Fibroblast of upper back skin (primary cell): ENCODE measurements at places on chromosomes 6 and 20.
A peak's percentile ranks its signal among the peaks of the same experiment; 100 is the strongest.

- DNase-seq, result no peak
Observed at GRCh38 chr6:138374230-138374629, 3.5 kb upstream of the SMIM28 start.

DNA sequence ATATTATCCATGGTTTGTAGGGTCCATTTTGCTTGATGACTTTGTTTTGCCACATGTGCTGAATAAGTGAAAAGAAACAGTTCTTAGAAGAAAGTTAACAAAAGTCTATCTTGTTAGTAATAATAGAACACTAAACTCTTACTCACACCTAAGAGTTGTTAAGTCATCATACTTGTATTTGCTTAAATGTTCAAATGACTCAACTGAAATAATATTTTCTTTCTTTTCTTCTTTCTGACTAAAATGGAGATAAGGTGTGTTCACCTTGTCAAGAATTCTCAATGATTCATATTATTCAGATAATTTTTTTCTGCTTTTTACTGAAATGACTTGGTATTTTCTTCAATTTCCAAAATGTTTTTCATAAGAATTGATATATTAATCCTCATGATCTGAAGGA, 327.2 kb downstream of the HTR1B start:
- DNase-seq, result no peak

GRCh38 chr6:73739096-73739495, 43.1 kb downstream of the CD109 start:
- DNase-seq, result peak; percentile 80

DNA sequence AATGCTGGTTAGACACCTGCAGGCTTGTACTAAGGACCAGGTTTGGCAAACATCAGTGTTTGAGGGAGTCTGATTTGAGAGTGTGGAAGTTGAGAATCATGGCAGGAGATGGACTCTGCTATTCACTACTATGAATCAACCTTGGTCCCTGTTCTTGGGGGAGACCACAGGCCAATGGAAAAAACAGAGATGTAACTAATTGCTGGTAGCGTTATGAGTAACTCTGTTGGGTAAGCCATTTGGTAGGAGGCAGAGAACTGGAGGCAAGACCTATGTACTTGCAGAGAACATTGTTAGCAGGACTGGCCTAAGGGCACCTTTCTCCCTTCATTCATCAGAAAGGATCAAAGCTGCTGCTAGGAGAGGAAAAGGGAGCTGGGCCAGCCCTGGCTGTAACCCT, 8.3 kb upstream of the WFDC2 start:
- no peak for DNase-seq

- DNase-seq, result peak; percentile 81
Observed at GRCh38 chr6:2688401-2689064, 62.2 kb downstream of the MYLK4 start.

GRCh38 chr20:16601047-16601446, 27.8 kb upstream of the KIF16B start:
- no peak for DNase-seq

GRCh38 chr6:96522465-96523009, 931 bp downstream of the UFL1 start:
- peak; percentile 6 for DNase-seq

- peak; percentile 77 for DNase-seq
Observed at GRCh38 chr6:31580807-31581433, 1.3 kb downstream of the LTB start.

DNA sequence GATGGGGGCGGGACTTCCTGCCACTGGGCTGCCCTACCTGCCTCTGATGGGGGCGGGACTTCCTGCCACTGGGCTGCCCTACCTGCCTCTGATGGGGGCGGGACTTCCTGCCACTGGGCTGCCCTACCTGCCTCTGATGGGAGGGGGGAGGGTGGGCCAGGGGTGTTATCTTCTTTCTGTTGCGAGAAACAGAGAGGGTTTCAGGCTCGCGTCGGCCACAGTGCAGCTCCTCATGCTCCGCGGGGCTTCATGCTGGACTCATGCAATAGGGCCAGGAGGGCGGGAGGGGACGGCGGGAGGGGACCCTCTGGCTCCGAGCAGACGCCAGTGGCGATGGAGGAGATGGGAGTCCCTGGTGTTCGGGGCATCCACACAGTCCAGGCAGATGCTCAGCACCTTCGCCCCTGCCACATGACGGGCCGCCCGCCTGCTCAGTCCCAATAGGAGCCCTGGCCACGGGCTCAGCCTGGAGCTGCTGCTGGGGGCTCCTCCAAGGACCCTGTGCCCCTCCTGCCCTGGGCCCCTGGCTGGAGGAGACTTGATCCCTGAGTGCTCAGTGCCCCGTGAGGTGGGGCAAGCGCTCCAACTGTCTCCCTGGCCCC, 48.8 kb upstream of the CHRNA4 start:
- DNase-seq, result no peak

DNA sequence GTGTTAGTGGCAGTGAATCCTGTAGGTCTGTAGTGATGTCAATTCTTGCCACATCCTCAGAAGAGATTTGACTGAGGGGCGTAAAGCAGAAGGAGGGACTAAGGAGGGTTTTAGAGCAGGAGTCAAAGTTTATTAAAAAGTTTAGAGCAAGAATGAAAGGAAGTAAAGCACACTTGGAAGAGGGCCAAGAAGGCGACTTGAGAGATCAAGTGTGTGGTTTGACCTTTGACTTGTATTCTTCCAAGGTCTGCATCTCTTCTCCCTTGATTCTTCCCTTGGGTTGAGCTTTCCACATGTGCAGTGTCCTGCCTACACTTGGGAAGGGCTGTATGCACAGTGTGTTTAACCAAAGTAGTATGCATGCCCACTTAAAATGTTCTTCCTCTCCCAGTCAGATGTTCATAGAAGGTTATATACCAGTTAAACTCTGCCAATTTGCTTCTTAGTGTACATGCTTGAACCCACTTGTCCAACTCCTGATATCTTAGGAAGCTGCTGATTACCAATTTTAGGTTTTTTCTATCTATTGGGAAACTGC, 627.6 kb downstream of the MMUT start:
- DNase-seq, result no peak

DNA sequence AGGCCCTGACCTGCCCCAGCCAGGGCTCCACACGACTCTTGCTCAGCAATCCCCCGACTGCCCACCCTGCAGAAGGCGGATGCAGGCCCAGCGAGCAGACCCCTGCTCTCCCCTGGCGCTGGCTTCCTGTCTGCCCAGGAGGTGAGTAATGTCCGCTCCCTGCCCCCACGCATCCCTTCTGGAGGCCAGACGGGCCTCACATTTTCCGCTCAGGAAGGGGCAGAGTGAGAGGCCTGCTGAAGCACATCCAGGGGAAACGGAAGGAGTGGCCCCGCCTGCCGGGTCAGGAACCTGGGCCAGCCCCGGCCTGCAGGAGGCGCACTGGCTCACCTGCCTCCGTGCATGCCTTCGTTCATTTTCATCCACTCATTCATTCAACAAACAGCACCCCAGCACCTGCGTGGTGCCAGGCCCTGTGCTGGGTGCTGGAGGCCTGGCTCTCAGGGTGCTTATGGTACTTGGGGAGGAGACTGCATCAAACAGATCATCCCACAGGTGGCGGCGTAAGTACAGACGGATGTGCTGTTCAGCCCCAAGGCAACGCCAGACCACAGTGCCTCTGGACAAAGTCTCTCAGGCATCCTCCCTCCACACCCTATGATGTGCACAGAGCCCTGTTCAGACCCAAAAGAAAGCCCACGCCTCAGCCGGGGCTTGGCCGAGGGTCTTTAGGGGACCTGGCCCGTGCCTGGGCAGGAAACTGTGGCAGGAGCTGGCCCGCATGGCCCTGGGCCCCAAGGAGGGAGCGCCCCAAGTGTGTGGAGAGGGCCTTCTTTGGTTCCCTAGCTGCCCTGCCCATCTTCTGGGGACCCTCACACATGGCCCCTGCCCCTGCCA, 112.1 kb downstream of the ASXL1 start:
- peak; percentile 83 for DNase-seq

- DNase-seq, result no peak
Observed at GRCh38 chr20:64222291-64222735, 33.2 kb upstream of the PCMTD2 start.

DNA sequence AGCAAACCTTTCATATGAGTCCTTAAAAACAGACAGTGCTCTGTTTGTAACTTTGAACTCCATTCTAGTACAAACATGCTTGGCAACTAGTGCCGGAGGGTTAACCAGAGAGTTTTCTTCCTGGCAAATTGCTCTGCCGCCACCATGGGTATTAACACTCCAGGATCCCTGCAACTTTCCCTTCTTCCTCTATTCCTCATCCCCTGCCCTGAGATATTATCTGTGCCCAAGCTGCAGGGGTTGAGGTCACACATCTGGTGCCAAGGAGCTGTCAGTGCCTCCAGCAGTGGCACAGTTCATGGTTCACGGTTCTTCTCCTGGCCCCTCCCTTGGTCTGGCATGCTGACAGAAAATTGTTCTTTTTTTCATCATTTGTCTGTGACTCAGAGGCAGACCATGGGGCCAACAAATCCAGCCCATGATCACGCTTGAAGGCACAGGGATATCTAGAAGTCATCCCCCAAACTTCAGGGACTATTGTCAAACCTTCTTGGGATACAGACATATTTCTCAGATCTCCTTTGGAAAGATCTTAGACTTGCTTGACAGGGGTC, 77.5 kb downstream of the ATXN1 start:
- DNase-seq, result peak; percentile 77

GRCh38 chr6:145948328-145948727, 15.8 kb downstream of the SHPRH start:
- peak; percentile 8 for DNase-seq

GRCh38 chr20:34060970-34061369, 51.1 kb downstream of the EIF2S2 start:
- no peak for DNase-seq

DNA sequence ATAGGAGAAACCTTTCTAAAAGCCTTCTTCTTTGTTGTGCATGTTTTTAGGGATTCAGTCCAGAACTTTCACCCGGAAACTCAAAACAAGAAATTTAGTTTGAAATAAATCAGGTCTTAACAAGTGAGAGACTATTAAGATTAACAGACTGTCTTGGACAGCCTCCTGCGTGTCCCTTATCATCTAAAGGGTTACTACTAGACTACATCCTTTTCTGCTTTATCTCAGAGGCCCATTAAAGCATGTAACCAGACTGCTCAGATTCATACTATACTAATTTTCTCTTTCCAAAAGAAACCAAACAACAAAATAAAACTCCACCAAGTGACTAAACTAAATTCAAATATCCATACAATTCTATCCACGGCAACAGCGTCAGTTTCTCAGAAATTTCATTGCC, 173.8 kb downstream of the GMPR start:
- no peak for DNase-seq

DNA sequence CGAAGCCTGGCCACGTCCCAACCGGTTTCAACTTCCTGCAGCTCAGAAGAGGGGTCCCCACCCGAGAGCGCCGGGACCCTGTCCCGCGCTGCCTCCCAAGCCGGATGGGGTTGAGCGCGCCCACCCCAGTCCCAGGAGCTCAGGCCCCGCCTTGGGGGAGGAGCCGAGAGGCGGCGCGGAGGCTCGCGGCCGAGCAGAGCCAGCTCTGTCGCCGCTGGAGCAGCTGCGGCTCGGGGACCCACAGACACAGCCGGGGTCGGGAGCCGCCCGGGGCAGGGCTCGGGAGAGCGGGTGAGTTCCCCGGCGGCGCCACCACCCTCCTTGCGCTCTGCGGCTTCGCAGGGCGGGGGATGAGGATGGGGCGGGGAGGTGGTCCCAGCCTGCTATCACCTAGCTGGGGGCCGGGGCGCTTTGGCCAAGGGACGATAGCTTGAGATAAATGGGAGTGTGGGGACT, at the start of gene PPP1R16B:
Gene PPP1R16B, plus strand, starts transcription at position 196 of the 456 bp plus-strand sequence. CDS start 30,229 bp downstream, outside the sequence.
- DNase-seq, result no peak

DNA sequence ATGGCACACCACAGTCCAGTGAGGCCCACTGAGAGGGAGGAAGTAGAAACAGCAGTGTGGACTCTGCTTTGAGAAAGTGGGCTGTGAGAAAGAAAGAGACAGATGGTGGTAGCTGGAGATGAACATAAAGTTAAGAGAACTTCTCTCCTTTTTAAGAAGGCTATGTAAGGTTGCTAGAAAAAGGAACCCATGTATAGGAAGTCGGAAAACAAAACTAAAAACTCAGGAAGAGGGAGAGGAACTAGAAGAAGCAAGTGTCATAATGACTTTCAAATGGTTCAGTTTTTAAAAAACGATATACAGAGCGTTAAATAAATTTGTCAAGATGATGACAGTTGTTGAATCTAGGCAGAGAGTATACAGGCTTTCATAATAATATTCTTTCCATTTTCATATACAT, 25.4 kb upstream of the GMNN start:
- DNase-seq, result no peak

DNA sequence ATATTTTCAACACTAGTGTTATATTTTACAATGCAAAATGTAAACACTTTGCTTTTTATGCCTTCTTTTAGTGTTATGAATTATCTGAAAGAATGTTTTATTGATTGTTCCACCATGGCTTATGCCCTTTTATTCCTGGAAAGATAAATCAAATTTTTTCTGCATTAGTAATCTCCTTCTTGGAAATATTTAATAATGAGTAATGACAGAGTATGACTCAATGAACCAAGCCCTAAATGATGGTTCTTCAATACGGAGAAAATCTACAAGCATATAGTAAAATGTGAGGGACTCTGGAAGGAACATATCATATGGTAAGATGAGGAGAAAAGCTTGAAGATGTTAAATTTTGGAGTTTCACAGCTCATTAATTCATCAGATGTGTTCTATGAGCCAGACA, 929.6 kb downstream of the C6orf118 start:
- DNase-seq, result peak; percentile 29

DNA sequence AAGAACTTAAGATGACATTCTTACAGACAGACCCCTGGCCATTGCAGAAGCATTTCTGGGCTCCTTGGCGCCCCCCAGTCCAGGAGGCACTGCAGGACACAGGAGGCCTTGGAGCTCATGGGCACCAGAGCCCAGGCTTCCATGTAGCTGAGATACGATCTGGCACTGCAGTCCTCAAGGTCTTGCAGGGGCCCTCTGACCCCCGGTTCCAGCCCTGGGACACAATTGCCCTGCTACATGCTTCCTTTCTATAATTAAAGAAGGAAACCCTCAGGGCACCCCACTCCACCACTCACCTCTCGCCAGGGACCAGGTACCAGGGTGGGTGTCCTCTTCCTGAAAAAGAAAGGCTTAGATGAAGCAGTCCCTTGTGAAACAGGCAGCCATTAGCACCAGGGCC, 33.6 kb downstream of the WFDC3 start:
- no peak for DNase-seq

DNA sequence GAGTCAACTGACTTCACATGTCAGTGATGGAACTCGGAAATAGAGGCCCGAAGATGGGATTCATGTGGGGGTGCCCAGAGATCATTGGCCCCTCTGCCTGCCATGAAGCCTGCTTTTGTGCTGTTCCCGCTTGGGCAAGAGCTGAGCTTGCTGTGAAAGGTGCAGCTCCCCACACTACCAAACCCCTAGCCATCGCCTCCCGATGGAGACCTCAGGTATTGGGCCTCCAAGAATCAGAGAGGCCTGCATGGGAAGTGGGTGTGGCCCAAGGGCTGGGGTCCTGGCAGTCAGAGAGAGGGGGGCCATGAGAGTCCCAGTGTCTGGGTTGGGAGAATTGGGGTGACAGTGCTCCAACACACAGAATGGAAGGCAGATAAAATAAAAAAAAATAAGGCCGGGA, 160.9 kb downstream of the SOD2 start:
- no peak for DNase-seq

DNA sequence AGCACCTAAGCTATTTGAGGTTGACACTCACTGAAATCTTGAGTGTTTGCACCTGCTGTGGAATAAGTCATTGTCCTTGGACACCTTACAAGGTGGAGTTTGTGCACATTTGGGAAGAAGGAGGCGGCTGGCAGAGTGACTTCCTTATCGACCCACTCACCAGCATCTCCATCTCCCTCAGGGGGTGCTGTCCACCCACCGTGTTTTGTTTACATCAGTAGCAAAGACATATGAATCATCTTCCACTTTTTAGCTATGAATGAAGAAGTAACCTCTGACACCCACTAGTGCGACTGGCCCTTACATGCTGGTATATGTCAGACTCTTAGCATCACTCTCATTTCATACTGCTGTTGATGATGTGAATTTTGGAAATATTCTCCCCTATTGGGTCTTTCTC, 119.5 kb upstream of the SGK1 start:
- peak; percentile 33 for DNase-seq
